ENCODE measurements at places on chromosomes 2 and 18.
A peak's percentile ranks its signal among the peaks of the same experiment; 100 is the strongest.

DNA sequence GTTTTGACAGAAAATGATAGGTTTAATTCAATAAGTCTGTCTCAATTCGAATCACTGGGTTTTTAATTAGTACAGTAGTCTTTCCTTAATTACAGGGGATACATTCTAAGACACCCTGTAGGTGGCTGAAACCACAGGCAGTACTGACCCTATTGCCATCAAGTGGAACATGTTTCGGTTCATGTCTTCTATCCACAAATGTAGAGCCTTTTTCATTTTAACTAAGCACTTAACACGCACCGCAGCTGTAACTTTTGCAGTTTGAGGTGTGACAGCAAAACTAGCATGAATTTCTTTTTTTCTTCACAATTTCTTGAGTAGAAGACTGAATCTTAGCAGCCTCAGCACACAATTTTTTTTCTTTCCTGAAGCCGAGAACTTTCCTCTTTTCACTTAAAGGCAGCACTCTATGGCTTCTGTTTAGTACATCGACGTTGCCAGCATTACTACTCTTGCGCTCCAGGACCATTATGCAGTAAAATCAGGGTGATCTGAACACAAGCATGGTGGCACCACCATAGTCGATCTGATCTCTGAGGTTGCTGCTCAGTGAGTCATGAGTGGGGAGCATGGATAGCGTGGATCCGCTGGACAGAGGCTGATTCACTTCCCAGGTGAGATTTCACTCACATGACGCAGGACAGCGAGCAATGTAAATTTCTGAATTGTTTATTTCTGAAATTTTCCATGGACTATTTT lies 805.1 kb downstream of the RNF144A start:
- no peak for DNase-seq

GRCh38 chr18:59062643-59063006 lies 77.1 kb upstream of the SEC11C start:
- DNase-seq: no peak

- DNase-seq: no peak
Observed at GRCh38 chr2:173264603-173265366, 89.9 kb upstream of the CDCA7 start.

GRCh38 chr2:102336502-102336945 lies 19.1 kb upstream of the IL18R1 start:
- no peak for DNase-seq

GRCh38 chr2:215654148-215654819 lies 218.4 kb upstream of the FN1 start:
- DNase-seq: no peak

DNA sequence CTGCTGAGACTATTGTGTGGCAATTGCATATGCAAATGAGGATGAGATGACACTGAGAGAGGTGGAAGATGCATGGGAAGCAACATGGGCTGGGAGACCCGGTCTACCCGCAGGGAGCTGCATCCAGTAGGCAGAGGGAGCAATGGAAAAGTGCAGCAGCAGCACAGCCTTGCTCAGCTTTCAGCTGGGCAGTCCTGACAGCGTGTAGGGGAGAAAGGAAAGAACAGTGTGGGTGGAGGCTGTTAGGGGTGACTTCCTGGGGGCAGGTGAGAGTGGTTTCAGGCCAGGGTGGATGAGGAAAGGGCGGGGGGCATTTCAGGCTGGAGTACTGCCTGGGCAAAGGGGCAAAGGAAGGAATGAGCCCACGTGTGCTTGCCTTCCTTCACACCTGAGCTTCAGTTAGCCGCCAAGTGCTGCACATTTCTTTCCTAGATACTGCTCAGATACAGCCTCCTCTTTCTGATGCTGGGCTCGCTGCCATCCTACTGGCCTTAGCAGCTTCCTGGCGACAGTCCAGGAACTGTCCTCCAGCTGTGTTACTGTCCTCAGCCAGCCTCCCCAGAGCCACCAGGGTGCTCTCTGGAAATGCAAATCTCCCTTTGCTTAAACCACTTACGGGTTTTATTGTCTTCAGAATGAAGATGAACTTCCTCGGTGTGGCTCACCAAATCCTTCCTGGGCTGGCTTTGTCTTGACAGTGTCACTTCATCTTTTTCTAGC lies 276.3 kb downstream of the TSN start:
- no peak for DNase-seq

DNA sequence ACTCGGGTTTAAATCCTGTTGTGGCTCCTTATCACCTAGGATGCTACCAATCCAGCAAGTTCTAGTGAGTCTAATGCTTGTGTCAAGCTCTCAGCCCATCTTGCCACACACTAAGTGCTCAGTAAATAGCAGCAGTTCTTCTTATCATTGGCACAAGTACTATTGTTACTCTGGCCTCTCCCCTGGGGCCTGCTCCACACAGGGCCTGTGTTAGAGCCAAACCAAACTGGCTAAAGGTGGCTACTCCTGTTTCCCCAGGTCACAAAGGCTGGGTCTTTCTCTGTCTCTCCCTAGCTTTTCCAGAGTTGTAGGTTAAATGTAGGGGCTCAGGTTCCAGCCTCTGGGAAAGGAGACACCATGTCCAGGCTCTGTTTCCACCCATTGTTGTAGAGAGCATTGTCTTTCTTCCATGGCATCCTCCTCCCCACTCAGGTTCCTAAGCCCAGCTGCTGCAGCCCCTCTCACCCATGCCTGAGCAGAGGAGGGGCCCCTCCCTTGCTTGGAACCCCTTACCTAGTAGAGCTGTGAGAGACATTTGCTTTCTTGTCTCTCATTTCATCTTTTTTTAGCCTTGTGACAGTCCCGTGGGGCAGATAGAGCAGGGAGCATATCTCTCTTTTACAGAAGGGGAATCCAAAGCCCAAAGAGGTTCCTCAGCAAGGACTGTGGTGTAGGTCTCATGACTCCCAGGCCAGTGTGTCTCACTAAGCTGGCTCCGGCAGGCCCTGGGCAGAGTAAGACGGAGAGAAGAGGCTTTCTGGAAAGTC lies 56.4 kb upstream of the OTOF start:
- no peak for DNase-seq

GRCh38 chr2:231222318-231223000 lies 24.0 kb downstream of the ARMC9 start:
- DNase-seq: no peak

DNA sequence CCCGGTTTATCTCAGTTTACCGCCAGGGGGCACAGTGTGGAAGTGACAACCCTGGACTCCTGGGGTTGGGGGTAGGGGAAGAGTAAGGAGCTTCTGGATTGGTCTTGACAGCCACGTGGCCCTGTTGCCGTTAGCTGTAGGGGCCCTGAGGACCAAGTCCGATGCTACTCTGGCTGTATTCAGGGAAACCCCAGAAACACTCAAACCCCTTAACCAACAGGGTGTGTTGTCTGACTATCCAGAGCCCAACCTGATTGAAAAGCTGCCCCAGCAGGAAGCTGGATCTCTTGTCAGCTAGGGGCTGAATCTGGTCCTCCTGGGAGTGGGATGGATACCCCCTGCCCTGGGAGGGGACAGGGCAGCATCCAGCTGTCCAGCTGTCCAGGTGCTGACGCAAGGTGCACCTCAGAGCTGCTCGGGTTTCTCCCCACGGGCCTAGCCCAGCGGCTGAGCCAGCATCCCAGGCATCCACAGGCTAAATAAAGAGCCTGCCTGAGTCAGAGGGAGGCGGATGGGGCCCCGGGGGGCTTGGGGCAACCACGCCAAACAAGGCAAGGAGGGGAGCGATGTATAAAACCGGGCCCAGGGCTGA lies 3.1 kb upstream of the GMPPA start:
- DNase-seq: peak; percentile 56

DNA sequence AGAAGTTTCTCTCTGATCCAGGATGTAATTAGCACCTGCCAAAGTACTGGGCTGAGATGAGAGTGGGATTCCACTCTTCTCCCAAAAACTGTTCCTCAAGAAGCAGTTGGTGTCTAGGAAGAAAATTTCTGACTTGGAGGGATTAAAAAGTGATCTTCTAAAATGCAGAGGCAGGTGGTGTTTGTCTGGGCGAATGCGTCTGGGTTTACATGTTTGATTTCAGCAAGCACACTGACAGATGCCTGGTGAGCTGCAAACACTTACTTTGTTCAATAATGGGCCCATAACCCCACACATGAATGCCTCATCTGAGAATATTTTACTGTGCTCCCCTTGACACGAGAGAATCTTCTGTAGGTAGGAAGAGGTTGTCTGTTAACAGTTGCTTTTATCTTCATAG lies 24.3 kb upstream of the KCNF1 start:
- DNase-seq: no peak

DNA sequence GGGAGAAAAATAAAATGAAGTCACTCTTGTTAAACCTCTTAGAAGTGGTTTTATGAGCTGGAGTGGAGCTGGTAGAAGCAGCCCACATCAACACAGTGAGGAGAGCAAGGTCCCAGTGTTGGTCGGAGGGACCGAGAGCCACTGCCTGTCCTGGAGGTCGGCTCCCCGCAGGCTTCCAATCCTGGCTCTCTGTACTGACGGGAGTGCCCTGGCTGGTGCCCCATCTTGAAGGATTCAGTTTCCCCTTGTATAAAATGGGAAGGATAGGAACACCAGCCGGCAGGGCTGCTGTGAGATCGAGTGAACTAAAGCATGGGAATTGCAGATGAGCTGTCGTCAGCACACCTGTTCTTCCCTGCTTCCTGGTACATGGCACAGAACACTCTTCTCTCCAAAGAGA lies 104.3 kb upstream of the ID2 start:
- no peak for DNase-seq

DNA sequence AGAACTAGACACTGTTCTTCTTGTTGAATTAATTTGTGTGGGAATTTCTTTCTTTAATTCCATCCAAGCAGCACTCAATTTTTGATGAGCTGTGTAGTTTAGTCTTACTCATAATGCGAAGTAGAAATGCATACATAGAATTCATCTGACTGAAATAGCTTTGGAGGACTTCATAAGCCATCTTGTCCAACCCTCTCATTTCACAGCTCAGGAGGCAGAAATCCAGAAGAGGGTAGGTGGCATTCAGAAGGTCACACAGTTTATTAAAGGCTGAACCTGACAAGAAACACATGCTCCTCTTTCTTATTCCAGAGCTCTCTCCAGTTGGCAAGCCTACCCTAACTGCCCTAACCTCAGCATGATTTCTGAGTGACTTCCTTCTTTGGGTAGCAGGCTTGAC lies 169.2 kb upstream of the NOSTRIN start:
- no peak for DNase-seq

DNA sequence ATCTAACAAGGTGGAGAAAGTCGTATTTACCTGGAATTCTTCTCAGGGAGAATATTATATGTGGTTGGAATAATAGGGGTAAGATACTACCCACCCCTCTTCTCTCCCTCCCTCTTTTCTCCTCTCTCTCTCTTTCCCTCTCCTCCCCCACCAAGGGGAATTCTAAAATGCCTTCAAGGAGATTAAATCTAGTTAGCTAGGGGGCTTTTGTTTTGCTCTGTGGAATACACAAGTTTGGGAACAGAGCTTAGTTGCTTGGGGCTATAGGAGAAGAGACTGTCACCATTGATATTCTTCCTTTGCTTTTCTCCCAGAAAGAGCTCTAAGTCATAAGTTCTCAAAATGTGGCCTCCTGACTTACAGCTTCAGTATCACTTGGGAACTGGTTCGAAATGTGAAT lies 34.5 kb downstream of the TAF1B start:
- DNase-seq: no peak

DNA sequence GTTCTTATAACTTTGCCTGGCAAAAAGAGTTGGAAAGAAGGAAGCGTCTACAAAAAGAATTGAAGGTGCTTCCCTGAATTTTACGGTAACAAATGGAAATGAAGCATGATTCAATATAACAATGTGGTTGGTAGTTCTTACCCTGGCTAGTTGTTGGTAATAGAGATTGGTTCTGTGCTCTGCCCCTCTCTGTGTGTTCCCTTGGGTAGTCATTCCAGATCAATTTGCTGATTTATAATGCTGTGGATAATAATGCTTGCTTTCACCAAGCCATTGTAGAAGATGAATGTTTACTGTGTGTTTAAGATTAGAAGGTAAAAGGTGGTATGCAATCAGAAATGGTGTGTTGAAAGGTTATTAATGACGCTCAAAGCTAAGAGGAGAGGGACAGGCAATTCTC lies 577.8 kb upstream of the NXPH2 start:
- DNase-seq: no peak

DNA sequence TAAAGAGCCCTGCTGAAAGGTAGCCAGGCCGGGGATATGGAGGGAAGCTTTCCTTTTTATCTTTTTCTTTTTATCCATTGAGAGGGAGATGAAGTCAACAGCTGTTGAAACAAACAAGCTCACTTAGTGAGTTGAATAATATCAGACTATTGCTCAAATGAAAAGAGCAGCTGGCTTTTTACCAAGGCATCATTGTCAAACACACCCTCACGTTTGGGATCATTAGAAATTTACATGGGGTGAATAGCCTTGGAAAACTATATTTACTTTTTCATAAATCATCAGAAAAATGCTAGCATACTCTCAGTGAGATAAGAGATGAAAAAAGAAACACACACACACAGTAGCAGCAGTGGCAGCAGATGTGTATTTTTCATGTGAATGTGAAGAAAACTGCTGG lies 71.5 kb upstream of the HNMT start:
- no peak for DNase-seq

GRCh38 chr2:221570321-221570935 lies 1.7 kb downstream of the EPHA4 start:
- no peak for DNase-seq

DNA sequence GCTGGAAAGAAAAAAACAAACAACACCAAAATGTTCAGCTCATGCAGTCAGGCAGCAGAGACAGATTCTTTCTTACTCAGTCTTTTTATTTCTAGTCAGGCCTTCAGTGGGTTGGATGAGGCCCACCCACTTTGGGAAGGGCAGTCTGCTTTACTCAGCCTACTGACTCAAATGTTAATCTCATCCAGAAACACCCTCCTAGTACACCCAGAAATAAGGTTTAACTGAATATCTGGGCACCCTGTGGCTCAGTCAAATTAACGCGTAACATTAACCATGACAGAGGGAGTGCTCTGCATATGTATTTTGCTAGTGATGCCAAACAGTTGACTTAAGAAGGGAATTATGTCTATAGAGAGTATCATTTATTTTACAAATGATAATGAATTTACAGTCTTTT lies 401.6 kb downstream of the PARD3B start:
- DNase-seq: no peak

- no peak for DNase-seq
Observed at GRCh38 chr2:173872714-173873113, 92.5 kb downstream of the SP3 start.

DNA sequence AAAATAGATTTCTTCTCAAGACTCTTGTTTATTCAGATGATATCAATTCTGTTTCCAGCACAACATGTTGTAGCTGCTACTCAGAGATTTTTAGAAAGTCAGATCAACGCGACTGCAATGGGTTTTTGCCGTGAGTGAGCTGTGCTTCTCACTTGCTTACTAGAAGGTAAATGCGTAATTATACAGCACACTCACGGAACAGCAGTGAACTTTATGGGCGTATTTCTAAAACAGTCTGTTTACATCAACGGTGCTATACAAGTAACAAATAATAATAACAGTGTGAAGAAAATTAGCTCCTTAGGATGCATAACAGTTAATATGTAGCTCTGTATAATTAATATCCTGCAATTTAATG lies 533.6 kb downstream of the RNF144A start:
- DNase-seq: no peak

- no peak for DNase-seq
Observed at GRCh38 chr2:123061534-123061933, 963.6 kb upstream of the CNTNAP5 start.

All from anterior cingulate cortex (tissue), 58 donors.